EH (cell line): ENCODE measurements at places on chromosomes 2 and 18.
A peak's percentile ranks its signal among the peaks of the same experiment; 100 is the strongest.

- DNase-seq, result peak; percentile 23
Measured at GRCh38 chr2:137467246-137467862, 496.9 kb upstream of the HNMT start.

GRCh38 chr18:48445540-48445939 is 36.4 kb upstream of the ZBTB7C start:
- peak; percentile 80 for DNase-seq

- peak; percentile 1 for DNase-seq
Measured at GRCh38 chr18:34600158-34600557, 109.9 kb upstream of the DTNA start.

GRCh38 chr2:113178891-113179290 is 5.1 kb downstream of the PSD4 start:
- no peak for DNase-seq

GRCh38 chr2:38716185-38716584 is 35.0 kb downstream of the SRSF7 start:
- peak; percentile 74 for DNase-seq

DNA sequence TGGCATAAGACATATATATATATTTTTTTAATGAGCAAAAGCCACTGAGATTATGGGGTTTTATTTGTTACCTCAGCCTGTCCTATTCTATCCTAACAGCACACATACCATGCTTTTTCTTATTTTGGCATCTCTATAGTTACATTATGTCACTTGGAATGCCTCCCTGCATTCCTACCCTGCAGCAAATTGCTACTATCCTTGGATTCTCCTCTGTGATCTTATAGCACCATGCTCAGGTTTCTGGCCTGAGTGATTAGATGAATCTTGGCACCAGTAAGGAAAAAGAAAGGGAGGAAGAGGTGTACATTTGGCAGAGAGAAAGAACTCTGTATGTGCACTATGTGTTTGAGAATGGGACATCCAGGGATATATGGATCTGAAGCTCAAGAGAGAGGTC is 86.3 kb upstream of the PELI1 start:
- peak; percentile 52 for DNase-seq

- DNase-seq, result no peak
Measured at GRCh38 chr2:14937336-14937735, 304.8 kb downstream of the LRATD1 start.

GRCh38 chr2:20563833-20564232 is 87.1 kb downstream of the HS1BP3 start:
- DNase-seq, result peak; percentile 80

- no peak for DNase-seq
Measured at GRCh38 chr18:24161304-24161703, 22.4 kb downstream of the CABYR start.

DNA sequence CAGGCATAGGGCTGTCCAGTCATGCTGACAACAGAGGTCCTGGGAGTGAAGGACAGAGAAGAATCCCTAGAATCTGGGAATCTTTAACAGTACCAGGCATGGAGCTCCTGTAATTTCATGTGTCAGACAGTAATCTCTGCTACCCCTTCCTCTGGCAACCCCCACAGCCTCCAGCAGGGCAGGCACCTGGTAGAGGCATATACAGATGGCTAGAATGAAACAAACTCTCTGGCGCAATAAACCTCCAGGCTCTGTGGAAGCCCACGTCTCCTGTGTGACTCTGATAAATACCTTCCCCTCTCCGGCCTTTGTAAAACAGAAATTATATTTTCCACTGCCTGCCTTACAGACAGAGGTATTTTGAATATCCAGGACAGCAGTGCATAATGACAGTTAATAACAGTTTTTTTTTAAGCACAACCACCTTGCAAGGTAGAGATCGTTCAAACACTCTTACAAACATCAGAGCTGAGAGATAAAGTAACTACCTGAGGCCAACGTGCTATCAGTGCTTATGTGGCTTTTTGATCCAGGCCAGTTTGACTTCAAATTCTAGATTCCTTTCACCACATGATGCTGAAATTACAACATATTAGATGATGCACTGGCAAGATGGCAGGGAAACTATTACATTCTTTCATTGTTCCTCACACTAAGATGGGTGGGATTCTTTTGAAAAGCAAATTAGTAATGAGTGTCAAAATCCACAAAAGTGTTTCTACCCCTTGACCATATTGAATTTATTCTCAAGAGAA is 47.7 kb upstream of the TMEM247 start:
- DNase-seq, result peak; percentile 54

- peak; percentile 79 for DNase-seq
Measured at GRCh38 chr18:73923866-73924265, 223.8 kb downstream of the FBXO15 start.

GRCh38 chr2:224994242-224994823 is 47.9 kb downstream of the DOCK10 start:
- DNase-seq, result no peak

- no peak for DNase-seq
Measured at GRCh38 chr2:218019411-218020060, 16.7 kb upstream of the TNS1 start.

GRCh38 chr2:85110991-85111560 is 22.1 kb upstream of the TCF7L1 start:
- no peak for DNase-seq

DNA sequence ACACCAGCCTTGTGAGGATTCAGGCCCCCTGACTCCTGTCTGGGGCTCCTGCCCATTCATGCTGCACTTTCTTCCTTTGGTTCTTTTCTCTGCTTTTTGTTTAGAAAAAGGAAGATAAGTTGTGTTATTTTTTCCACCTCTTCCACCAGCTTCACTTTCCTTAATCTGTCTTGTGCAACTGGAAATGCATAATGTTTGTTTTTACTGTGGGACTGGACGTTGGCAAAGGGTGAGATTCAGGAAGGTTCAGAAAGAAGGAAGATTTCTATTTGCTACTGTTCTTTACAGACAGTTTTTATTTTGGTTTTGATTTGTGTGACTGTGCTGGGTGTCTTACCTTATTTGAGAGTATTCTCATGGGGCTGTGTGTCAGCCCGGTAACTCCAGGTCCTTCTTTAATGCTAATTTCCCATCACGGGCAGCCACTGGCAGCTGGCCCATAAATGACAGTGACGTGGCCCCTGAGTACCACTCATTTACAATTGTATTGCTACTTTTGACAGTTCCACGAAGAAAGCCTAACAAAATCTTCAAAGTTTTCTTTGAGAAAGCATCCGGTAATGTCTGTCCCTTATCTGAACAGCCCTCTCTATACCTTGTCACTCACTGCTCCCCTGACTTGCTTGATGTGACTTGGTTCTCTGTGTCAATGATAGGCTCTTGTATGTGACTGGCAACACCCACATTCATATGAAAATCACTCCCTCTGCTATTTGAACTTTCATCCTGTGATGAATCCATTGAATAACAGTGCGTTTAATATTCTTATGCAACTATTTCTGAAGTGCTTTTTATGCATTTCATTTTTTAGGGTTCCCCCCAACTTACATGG is 32.7 kb downstream of the RHBDD1 start:
- no peak for DNase-seq

GRCh38 chr2:16973586-16974286 is 308.1 kb upstream of the CYRIA start:
- DNase-seq, result no peak

- DNase-seq, result no peak
Measured at GRCh38 chr18:80258640-80259039, 11.3 kb upstream of the PARD6G start.

- no peak for DNase-seq
Measured at GRCh38 chr2:148920559-148920958, 45.5 kb downstream of the KIF5C start.

- DNase-seq, result no peak
Measured at GRCh38 chr2:208371634-208371935, 35.0 kb upstream of the PTH2R start.

- no peak for DNase-seq
Measured at GRCh38 chr2:172484706-172485105, 57.3 kb downstream of the ITGA6 start.

- DNase-seq, result peak; percentile 93
Measured at GRCh38 chr2:12176623-12177454, 430.4 kb downstream of the LPIN1 start.

DNA sequence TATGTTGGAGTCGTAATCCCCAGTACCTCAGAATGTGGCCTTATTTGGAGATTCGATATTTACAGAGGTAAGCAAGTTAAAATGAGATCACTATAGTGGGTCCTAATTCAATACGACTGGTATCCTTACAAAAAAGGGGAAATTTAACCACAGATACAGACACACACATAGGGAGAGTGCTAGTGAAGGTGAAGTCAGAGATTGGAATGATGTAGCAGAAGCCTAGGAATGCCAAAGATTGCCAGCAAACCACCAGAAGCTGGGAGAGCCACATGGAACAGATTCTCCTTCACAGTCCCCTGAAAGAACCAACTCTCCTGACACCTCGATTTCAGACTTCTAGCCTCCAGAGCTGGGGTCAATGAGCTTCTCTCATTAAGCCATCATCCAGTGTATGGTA is 17.7 kb upstream of the ACTR3 start:
- DNase-seq, result peak; percentile 91

GRCh38 chr2:105756435-105756834 is 11.7 kb downstream of the NCK2 start:
- DNase-seq, result no peak

GRCh38 chr2:160063879-160064612 is 1.6 kb upstream of the PLA2R1 start:
- no peak for DNase-seq

GRCh38 chr2:58896638-58897037 is 655.5 kb upstream of the FANCL start:
- DNase-seq, result peak; percentile 78

- peak; percentile 70 for DNase-seq
Measured at GRCh38 chr2:43078781-43079755, 147.3 kb downstream of the ZFP36L2 start.

GRCh38 chr2:219404954-219405353 is 13.2 kb upstream of the DES start:
- no peak for DNase-seq

- DNase-seq, result no peak
Measured at GRCh38 chr2:181992776-181993175, 7.1 kb downstream of the PPP1R1C start.

- peak; percentile 37 for DNase-seq
Measured at GRCh38 chr2:219314804-219315468, 5.7 kb upstream of the PTPRN start.

- DNase-seq, result peak; percentile 60
Measured at GRCh38 chr2:189698020-189698887, 23.8 kb downstream of the ANKAR start.

- no peak for DNase-seq
Measured at GRCh38 chr2:212195626-212196025, 343.0 kb downstream of the ERBB4 start.

GRCh38 chr2:8475349-8476031 is 206.4 kb upstream of the ID2 start:
- no peak for DNase-seq

DNA sequence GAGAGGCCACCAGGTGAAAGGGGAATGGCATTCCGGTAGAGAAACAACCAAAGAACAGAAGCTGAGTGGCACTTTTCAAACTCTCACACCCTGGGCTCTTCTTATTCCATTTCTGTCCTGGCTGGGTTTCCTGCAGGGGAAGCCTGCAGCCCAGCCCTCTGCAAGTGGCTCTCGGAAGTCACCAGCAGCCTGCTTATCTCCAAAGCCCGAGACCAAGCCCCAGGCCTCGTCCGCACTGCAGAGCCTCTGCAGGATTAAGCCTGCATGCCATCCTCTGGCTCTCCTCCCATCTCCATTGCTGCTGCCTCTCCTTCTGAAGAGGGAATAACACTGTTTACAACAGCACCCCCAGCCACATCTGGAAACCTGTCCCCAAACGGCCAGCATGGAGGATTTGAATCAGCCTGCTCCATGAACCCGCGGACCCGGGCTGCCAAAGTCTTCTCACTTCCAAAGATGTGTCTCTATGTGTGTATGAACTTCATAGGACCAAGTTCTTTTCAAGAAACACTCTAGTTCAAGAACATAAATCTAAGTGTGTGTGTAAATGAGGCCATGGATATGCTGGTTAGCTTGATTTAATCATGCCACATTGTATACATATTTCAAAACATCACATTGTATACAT is 54.2 kb downstream of the DIPK1C start:
- no peak for DNase-seq

DNA sequence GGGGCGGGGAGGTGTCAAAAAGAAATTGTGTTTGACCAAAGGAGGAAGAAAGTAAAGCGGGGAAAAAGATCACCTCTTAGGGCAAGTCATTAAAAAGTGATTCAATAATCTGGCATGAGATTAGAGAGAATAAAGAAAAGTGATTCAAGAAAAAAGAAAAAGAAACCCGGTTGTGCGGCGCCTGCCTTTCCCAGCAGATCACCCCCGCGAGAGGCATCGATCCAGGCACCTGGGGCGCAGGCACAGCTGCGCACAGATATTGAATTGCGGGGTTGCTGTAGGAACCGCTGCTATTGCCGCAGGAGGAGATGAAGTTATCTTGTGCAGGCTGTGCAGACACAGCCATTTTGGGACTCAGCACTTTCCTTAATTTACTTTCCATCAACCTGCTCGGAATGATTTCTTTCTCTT is 71.2 kb downstream of the PLB1 start:
- no peak for DNase-seq

- DNase-seq, result no peak
Measured at GRCh38 chr2:24739354-24740025, 53.7 kb downstream of the PTRHD1 start.

GRCh38 chr2:37794717-37795116 is 123.3 kb upstream of the CDC42EP3 start:
- peak; percentile 71 for DNase-seq

GRCh38 chr18:48956356-48956755 is 5.6 kb upstream of the SMAD7 start:
- DNase-seq, result peak; percentile 88

DNA sequence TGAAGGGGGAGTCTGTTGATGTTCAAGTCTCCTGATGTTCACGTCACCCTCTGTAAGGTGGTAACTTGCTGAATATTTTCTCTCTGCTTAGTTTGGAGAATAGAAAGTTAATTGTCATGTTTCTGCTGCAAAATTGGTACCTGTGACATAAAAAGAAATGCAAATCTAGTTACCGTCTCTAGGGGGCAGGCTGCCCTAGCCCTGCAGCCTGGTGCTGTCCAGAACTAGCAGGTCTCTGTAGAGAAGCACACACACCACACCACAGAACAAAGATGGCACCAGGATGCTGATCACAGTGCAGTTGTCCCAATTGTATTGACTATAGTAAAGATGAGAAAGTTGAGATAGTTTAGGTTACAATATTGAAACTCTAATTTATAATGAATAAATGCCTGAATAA is 47.0 kb downstream of the SLC9A4 start:
- peak; percentile 30 for DNase-seq

GRCh38 chr2:224584785-224585210 is 365 bp downstream of the CUL3 start:
- peak; percentile 64 for DNase-seq

GRCh38 chr18:63890950-63891304 is 3.4 kb downstream of the SERPINB2 start:
- peak; percentile 65 for DNase-seq

- no peak for DNase-seq
Measured at GRCh38 chr2:173989884-173990215, 24.7 kb upstream of the SP3 start.
